Neural progenitor cell (in vitro differentiated cells): ENCODE measurements at places on chromosomes 11 and 22. TPM values are rescaled to one million over a fixed set of nuclear protein-coding genes. Genes with fewer than 3 reads are reported as not detected.

TRIM66 gene
- total RNA-seq, result 0.95 and 3.6 TPM in 2 replicates

PHLDA2 gene
- not detected in 2 replicates for total RNA-seq

HOATZ gene
- total RNA-seq, result not detected in 2 replicates

- no peak for DNase-seq
These were observed 7.8 kb upstream of the PPM1F start for GRCh38 chr22:21960200-21961126.

DNA sequence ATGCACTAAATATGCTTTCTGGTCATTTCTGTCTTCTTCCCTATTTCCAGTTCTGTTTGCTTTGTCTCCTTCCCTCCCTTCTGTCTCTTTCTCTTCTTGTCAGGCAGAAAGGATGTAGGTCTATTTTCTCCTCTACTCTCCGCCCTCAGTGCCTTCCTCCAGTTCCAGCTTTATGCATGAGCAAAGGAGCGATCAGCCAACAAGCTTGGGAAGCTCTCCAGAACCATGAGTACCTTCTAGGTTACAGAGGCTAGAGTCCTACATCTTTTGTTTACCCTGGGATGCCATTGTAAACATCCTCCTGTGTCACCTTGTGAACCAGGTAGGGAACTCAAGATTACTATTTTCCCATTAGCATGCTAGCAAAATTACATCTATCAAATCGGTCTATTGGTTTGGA lies 7.9 kb upstream of the SPON1 start:
- DNase-seq, result no peak

DNA sequence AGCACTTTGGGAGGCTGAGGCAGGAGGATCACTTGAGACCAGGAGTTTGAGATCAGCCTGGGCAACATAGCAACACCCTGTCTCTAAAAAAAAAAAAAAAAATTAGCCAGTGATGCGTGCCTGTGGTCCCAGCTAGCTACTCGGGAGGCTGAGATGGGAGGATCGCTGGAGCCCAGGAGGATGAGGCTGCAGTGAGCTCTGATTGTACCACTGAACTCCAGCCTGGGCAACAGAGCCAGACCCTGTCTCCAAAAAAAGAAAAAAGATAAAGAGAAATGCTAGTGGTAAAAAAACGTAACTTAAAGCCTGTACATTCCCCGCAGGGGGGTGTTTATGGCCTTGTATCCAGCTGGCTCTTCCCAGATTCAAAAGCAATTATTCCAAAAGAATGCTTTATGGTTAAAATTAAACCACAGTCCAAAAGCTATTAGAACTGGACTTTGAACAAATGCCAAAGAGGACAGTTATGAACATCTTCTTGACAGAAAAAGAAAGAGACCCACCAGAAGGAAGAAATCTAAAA lies 16.4 kb upstream of the SNX32 start:
- no peak for DNase-seq

- peak; percentile 15 for DNase-seq
These were observed 1.2 kb downstream of the SERGEF start for GRCh38 chr11:18011633-18012032.

DNA sequence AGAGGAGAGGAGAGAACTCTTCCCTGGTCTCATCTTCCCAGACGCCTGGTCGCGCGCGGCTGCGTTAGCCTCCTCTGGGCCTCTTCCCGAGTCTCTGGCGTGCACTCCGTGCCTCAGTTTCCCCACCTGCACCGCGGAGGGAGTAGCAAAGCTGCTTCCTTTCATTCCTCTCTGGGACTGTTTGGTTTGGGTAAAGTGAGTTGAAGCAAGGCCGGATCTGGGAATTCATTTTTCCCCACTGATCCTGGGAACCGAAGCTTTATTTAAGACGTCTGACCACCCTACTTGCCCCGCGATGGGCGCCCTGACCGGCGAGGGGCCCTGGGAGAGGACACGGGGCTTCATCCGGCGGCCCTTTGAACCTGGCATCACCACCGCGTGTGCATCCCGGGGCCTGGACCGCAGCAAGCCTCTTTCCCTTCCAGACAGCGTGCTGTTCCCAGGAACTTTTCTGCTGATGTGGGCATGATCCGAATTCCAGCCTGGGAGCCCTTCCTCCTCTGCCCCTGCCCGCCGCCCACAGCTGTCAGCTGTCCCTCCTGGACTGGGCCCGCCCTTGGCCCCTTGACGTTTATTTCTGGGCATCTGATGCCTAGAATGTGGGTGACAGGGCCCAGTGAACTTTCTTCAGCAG lies 758 bp downstream of the LDLRAD3 start:
- DNase-seq, result peak; percentile 33

GRCh38 chr11:116043857-116044256 lies 539.6 kb upstream of the CADM1 start:
- DNase-seq, result no peak
